Activated T-cell treated with anti-CD3 and anti-CD28 coated beads for 24 hours (primary cell): ENCODE measurements at places on chromosomes 3 and 15.

- no peak for DNase-seq
Observed at GRCh38 chr3:150059241-150059640, 88.5 kb upstream of the PFN2 start.

GRCh38 chr3:65758876-65759598 lies 279.7 kb downstream of the MAGI1 start:
- DNase-seq = no peak

GRCh38 chr15:61752001-61752400 lies 308.2 kb downstream of the VPS13C start:
- DNase-seq = no peak

DNA sequence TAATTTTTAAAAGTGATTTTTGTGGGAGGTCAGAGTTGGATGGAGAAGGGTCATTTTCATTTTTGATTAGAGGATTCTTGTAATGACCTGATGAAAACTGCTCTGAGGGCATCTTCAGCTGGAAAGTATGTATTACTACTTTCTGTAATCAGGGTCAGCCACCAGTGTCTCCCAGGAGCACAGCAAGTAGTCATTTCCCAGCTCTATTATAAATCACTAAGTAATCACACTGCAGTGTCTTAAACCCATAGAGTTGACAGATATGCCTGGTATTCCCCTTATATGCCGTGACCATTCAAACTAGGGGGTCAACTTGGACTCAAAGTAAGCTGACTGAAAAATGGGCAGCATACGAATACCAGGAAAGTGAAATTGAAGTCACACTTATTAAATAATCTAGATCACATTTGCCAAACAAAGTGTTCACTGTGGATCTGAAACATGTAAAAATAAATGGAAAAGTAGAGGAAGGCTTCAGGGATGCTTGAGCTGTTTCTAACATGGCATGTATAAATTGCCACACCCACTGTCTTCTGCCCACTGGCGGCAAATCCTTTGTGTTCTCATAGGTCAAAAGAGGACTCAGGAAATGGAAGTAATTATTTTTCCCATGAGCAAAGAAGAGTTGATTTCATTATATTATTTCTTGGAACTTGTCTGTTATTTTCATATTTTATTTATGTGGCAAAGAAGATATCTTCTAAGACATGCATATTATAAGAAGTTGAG lies 105.7 kb downstream of the MBNL1 start:
- DNase-seq = no peak

- DNase-seq = no peak
Observed at GRCh38 chr3:115689928-115690327, 66.6 kb downstream of the GAP43 start.

GRCh38 chr3:153127788-153128187 lies 34.2 kb upstream of the RAP2B start:
- DNase-seq = no peak

- no peak for DNase-seq
Observed at GRCh38 chr3:139307601-139308555, 35.9 kb upstream of the MRPS22 start.

DNA sequence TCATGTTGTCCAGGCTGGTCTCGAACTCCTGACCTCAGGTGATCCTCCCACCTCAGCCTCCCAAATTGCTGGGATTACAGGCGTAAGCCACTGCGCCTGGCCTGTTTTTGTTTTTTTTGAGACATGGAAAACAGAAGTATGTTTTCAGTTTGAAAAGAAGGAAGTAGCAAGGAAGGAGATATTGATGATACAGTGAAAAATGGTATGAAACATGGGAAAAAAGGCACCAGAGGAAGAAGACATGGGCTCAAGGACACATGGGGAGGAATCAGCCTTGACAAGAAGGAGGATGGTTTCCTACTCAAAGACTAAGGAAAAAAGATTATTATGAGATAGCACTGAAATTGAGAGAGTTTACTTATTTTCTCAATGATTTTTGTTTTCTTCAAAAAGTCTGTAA lies 30.7 kb downstream of the FMN1 start:
- DNase-seq = no peak
